ENCODE measurements at places on chromosomes 12 and 14. TPM values are rescaled to one million over a fixed set of nuclear protein-coding genes. Genes with fewer than 3 reads are reported as not detected.

The KERA gene
- not detected for total RNA-seq

The LRRC10 gene
- total RNA-seq, result not detected

The NGB gene
- total RNA-seq, result not detected

The ASCL1 gene
- total RNA-seq, result not detected

The PLXNC1 gene
- 27.0 TPM for total RNA-seq

The NID2 gene
- 0.18 TPM for total RNA-seq

The IFNG-AS1 gene
- 0.35 TPM for total RNA-seq

The CCDC197 gene
- total RNA-seq, result not detected

The TRHDE gene
- total RNA-seq, result not detected

The SERPINA10 gene
- total RNA-seq, result not detected

The HCAR2 gene
- total RNA-seq, result not detected

The ATP2B1 gene
- total RNA-seq, result 33.4 TPM

GRCh38 chr14:39230416-39231035, 3.2 kb upstream of the MIA2 start:
- H3K36me3 ChIP-seq, result no peaks in the 10 kb centered on the region
- no peak overlapping the region for H3K4me3 ChIP-seq
- DNase-seq, result peak; percentile 19
- H3K27me3 ChIP-seq, result no peaks in the 10 kb centered on the region
- peaks cover 55% of the 10 kb centered on the region for H3K4me1 ChIP-seq

DNA sequence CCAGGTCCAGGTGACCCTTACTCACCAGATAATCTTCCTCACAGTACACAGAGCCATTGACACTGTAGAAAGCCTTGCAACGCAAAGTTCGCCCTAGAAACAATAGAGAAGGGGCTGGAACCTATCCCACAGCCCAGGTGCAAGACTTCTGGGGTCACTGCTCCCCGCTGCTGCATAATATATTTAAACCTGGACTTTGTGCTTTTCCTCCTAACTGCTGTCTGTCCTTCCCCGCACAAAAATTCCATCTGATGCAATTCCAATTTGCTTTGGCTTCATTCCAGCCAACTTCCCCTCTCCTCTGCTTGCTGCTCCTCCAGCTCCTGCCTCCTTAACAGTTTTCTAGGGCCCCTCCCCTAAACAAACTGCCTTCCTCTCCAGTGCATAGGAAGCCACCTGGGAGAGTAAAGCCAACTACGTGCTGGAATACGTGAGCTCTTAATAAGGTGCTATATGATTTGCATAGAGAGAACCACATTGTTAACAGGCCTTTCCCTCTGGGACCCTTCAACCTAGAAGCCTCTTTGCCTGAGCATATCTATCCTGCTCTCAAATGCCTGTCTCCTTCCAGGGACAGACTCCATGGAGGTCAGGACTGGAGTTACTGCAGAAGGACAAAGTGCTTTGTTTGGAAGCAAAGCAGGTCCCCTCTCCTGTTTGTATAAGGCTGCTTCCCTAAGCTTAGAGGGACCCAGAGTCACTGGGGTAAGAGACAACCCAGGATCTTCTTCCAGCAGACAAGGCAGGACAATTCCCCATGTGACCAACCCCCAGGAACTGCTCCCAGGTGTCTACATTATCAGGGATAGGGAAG, 5.5 kb downstream of the AJUBA start:
- DNase-seq, result no peak
- no peaks in the 10 kb centered on the region for H3K36me3 ChIP-seq
- H3K4me1 ChIP-seq, result peaks cover 8% of the 10 kb centered on the region
- peaks cover 31% of the 10 kb centered on the region for H3K27me3 ChIP-seq

- H3K27me3 ChIP-seq, result no peaks in the 10 kb centered on the region
- peaks cover 6% of the 10 kb centered on the region for H3K4me1 ChIP-seq
- no peak overlapping the region for H3K27ac ChIP-seq
These were observed 12.7 kb downstream of the SCYL2 start for GRCh38 chr12:100279607-100280244.

DNA sequence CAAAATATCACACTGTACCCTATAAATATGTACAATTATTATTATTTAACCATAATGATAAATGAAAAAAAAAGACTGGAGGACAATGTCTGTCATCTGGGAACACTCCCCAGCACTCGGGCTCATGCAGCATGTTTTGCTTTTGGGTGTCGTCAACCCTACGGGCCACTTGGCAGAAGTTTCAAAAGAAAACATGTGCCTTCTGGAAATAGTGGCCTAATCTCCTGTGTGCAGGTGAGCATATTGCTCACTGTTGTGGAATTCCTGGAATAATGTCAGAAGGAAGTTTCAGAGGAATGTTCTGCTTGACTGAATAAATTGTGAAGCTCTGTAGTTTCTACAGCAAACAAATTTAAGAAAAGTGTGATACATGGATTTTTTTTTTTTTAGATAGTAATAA, 298.3 kb downstream of the SSPN start:
- H3K4me1 ChIP-seq, result no peaks in the 10 kb centered on the region
- H3K27ac ChIP-seq, result no peak overlapping the region
- peaks cover 11% of the 10 kb centered on the region for H3K36me3 ChIP-seq
- no peak overlapping the region for H3K4me3 ChIP-seq
- no peak for DNase-seq

DNA sequence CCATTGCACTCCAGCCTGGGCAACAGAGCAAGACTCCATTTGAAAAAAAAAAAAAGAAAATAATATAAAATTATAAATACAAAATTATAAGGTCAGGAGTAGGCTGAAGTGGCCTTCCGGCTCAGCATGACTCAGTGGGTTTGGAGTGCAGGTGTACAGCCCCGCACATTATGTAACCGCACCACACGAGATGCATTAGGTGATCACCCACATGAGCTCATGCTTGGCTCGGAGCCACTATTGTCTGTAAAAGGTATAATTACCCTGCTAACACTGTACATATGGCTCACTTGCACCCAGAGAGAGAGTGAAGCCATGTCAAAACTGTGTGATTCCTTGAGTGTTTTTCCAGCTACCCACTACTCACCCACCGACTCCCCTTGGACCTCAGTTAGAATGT, 557.0 kb downstream of the SLC6A15 start:
- H3K4me3 ChIP-seq, result no peak overlapping the region
- H3K27ac ChIP-seq, result no peak overlapping the region
- no peak for DNase-seq
- no peaks in the 10 kb centered on the region for H3K27me3 ChIP-seq
- no peaks in the 10 kb centered on the region for H3K36me3 ChIP-seq

GRCh38 chr12:18747895-18748294, 10.0 kb downstream of the CAPZA3 start:
- no peak overlapping the region for H3K27ac ChIP-seq
- no peak for DNase-seq
- H3K27me3 ChIP-seq, result no peaks in the 10 kb centered on the region
- H3K4me1 ChIP-seq, result no peaks in the 10 kb centered on the region
- H3K36me3 ChIP-seq, result no peaks in the 10 kb centered on the region

DNA sequence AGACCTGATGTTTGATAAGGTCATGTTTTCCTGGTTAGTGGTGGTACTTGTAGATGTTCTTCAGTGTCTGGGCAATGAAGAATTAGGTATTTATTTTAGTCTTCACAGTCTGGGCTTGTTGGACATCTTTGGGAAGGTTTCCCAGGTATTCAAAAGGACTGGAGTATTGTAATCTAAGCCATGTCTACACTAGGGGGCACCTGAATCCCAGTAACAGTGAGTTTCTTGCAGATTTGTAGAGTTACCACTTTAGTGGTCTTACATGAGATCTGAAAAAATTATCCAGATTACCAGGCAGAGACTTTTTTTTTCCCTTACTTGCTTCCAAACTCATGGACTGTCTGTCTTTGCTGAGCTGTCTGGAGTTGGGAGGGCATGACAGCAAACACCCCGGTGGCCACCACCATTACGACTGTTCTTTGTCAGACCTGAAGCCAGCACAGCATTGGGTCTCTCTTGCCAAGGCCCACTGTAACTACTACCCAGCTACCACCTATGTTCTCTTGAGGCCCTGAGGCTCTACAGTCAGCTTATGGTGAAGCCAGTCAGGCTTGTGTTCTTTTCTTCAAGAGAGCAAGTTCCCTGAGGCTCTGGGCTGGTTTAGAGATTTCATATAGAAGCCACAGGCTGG, 820.7 kb upstream of the FBXO33 start:
- no peak overlapping the region for H3K27ac ChIP-seq
- H3K27me3 ChIP-seq, result no peaks in the 10 kb centered on the region
- no peak for DNase-seq
- no peaks in the 10 kb centered on the region for H3K36me3 ChIP-seq
- H3K4me1 ChIP-seq, result no peaks in the 10 kb centered on the region

GRCh38 chr14:83611491-83611890, 1918.5 kb upstream of the FLRT2 start:
- H3K27me3 ChIP-seq, result no peaks in the 10 kb centered on the region
- DNase-seq, result no peak
- no peak overlapping the region for H3K27ac ChIP-seq
- no peaks in the 10 kb centered on the region for H3K36me3 ChIP-seq

DNA sequence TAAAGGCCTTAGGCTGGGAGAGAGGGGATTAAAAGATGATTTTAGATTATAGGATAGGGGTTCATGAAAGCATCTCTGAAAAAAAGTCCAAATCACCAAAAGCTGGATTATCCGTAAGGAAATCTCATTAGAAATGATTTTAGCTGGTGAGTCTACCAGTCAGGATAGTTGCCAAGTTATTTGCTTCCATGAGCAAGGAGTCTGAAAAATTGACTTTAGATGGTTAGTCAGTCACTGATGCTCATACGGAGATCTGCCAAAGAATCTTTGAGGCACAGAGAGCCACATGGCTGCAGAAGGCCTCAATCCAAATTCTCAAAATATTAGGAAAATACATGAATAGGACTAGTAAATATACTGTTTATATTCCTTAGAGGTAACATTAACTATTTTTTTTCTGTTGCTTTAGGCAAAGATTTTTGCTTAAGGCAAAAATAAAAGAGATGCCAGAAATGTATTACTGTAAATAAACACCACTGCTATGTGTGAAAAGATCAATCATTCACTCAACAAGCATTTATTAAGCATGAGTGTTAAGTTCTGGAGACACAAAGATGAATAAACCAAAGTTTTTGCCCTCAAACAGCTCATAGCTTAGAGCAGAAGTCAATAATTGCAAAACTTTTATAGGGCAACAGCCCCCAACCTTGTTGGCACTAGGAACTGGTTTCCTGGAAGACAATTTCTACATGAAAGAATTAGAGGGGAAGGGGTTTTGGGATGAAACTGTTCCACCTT, 105.2 kb downstream of the BBS10 start:
- no peak overlapping the region for H3K27ac ChIP-seq
- DNase-seq, result no peak
- H3K4me3 ChIP-seq, result no peak overlapping the region
- H3K36me3 ChIP-seq, result no peaks in the 10 kb centered on the region
- peaks cover 16% of the 10 kb centered on the region for H3K27me3 ChIP-seq
- H3K4me1 ChIP-seq, result no peaks in the 10 kb centered on the region

DNA sequence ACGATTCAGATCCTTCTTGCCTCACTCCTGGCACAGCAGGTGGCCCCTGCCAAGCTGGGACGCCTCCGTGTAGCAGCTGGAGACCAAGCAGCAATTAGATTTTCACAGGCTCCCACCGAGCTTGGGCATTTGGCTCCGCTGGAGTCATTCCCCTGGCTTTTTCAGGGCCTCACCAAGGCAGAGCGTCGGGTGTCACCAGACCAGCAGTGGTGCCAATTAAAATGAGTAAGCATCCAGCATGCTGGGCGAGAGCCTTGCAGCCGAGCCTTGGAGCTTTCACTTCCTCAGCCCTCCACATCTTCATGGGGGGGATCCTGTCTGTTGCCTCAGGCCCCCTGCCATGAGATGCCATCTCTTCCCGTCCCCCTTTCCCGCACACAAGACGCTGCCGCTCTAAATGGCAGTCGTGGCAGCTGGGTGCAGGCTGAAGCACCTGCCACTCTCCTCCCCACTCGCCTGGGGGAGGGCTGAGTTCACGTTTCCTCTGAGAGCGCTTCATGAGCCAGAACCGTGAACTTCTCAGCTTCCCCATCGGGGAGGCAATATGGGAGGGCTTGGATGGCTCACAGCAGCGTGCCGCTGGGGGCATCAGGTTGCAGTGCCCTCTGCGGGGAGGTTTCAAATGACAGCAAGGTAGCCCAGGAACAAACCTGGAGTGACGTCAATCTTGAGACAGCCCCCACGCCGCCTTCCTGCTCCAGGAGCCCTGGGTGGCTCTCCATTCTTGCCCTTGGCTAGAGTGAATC, 11.7 kb downstream of the TPCN1 start:
- H3K4me3 ChIP-seq, result peak overlapping the region; percentile 45
- H3K36me3 ChIP-seq, result peaks cover 29% of the 10 kb centered on the region
- peak overlapping the region; percentile 42 for H3K27ac ChIP-seq
- H3K4me1 ChIP-seq, result peaks cover 42% of the 10 kb centered on the region
- H3K27me3 ChIP-seq, result no peaks in the 10 kb centered on the region

- no peak overlapping the region for H3K27ac ChIP-seq
- DNase-seq, result no peak
- H3K36me3 ChIP-seq, result peaks cover 75% of the 10 kb centered on the region
These were observed 70.2 kb downstream of the BAZ1A start for GRCh38 chr14:34804933-34805332.

DNA sequence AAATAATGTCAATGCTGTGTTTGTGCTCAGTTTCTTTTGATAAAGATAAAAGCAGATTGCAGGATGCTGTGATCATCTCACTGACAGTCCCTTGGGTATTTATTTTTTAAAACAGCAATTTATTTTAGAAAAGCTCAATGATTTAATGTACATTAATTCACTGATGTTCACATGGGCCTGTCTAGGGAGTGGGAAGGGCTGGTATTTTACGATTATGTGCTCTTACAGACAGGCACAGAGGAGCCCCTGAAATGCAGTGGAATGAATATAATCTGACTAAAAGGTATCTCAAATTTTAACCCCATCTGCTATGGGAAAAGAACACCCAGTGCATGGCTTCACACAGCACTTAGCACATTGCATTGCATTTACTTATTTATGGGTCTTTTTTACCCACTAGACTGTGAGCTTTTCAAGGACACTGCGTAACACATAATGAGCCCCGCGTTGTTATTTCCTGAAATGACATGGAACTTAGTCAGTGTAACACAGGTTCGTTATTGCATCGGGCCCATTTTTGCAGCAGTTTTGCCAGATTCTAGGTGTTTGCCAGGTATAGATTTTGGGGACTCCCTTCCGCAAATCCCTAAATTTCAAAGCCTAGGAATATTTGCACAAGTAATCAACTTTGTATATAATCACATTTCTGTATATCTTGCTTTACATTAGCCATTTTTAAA, 425.3 kb upstream of the FBXO33 start:
- H3K4me1 ChIP-seq, result no peaks in the 10 kb centered on the region
- no peaks in the 10 kb centered on the region for H3K36me3 ChIP-seq
- H3K27me3 ChIP-seq, result no peaks in the 10 kb centered on the region
- H3K4me3 ChIP-seq, result no peak overlapping the region
- no peak overlapping the region for H3K27ac ChIP-seq
- DNase-seq, result no peak

DNA sequence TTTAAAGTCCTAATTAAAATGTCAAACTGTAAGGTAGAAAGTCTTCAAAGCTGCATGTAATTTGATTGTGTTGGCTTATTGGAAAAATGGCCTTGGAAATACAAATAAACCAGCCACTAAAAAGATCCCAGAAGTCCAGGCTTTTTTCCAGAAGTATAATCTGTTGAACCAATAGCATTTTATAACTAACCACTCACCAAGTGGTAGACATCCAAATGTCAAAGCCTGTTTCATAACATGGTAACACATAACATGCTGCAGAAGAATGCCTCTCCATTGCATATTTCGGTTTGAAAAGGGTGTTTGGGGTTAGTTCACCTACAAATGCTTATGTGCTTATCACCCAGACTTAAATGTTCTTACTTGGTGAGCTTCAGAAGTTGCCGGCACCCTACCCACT, 183.7 kb upstream of the DIO2 start:
- no peaks in the 10 kb centered on the region for H3K27me3 ChIP-seq
- no peak overlapping the region for H3K27ac ChIP-seq
- no peak for DNase-seq
- H3K36me3 ChIP-seq, result no peaks in the 10 kb centered on the region
- no peak overlapping the region for H3K4me3 ChIP-seq

Measured in activated CD4-positive, alpha-beta memory T cell treated with anti-CD3 and anti-CD28 coated beads, Interleukin-2, amount 10 ng/mL, durations not matched to agents 7 days and 5 days (primary cell).